ENCODE measurements at places on chromosomes 11 and 22. TPM values are rescaled to one million over a fixed set of nuclear protein-coding genes. Genes with fewer than 3 reads are reported as not detected.

Gene CASP5
- 1.6 TPM for total RNA-seq

DNA sequence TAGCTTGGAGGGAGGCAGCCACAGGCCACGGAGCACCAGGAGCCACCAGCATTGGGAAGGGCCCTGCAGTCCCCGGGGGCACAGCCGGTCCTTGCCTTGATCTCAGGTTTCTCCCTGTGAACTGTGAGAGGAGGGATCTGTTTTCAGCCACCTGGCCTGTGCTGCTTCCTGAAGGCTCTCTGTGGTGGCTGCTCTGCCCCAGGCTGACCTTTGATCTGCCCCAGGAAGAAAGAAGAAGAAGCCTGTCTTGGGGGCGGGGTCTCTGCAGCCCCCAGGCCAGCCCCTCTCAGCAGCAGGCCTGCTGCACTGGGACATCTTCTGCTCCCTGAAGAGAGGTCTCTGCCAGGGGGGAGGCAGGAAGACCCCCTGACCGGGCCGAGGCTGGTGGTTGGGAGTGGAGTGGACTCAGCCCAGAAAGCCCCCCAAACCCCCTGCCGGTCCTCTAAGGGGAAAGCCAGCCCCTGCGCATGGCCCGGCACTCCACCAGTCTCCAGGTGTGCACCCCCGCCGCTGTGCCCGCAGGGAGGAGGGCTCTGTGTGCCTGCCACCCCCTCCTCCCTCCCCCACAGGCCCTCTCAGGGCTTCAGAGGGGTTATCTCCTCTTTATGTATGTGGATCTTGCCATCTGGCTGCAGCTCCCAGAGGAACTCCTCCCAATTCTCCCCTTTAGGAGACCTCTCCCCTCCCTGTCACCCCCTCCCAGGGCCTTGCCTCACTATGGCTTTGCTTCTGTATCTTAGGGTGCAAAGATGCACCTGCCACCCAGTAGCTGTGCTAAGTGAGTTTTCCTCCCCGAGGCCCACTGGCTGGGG is 675.3 kb downstream of the BRD1 start:
- H3K36me3 ChIP-seq = no peaks in the 10 kb centered on the region
- no peaks in the 10 kb centered on the region for H3K4me1 ChIP-seq
- no peak overlapping the region for H3K27ac ChIP-seq
- DNase-seq = no peak
- no peaks in the 10 kb centered on the region for H3K27me3 ChIP-seq
- no peak overlapping the region for H3K4me3 ChIP-seq

Gene GALNT18
- total RNA-seq = 0.38 TPM

DNA sequence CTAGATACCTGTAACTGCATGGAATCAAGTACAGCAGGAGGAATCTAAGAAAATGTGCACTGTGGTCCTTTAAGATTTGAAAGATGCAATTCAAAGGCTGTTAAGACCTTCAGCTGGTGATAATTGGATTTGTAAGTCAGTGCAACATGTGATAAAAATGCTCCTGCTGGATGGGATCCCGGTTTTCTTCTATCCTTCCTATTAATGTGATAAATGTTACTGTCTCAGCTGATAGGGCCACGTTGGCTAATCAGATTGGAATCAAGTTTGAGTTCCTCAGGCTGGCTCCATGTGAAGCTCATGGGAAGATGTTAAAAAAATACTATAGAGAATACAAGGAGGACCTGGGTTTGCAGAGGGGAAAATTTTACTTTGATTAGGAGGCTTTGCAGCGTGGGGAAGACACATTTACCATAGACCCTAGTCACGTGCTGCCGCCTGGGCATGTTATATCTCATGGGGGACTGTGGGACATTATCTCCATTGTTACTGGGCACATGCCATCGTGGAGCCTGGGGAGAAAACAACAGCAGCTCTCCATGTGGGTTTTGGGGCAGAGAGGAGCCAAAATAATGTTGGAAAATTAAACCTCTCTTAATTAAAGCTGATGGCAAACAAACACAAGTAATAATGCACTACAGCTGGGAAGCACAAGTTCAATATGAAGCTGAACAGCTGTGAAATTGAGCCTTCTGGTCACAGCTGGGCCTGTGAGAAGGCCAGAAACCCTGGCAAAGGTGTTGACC is 652.5 kb downstream of the NTM start:
- H3K27me3 ChIP-seq = no peaks in the 10 kb centered on the region
- no peak overlapping the region for H3K27ac ChIP-seq
- no peak for DNase-seq
- H3K36me3 ChIP-seq = no peaks in the 10 kb centered on the region

Gene MOGAT2
- not detected for total RNA-seq
